ENCODE measurements at places on chromosomes 13 and 19.
A peak's percentile ranks its signal among the peaks of the same experiment; 100 is the strongest.

GRCh38 chr19:35484252-35485036, 5.8 kb downstream of the KRTDAP start:
- DNase-seq: no peak

DNA sequence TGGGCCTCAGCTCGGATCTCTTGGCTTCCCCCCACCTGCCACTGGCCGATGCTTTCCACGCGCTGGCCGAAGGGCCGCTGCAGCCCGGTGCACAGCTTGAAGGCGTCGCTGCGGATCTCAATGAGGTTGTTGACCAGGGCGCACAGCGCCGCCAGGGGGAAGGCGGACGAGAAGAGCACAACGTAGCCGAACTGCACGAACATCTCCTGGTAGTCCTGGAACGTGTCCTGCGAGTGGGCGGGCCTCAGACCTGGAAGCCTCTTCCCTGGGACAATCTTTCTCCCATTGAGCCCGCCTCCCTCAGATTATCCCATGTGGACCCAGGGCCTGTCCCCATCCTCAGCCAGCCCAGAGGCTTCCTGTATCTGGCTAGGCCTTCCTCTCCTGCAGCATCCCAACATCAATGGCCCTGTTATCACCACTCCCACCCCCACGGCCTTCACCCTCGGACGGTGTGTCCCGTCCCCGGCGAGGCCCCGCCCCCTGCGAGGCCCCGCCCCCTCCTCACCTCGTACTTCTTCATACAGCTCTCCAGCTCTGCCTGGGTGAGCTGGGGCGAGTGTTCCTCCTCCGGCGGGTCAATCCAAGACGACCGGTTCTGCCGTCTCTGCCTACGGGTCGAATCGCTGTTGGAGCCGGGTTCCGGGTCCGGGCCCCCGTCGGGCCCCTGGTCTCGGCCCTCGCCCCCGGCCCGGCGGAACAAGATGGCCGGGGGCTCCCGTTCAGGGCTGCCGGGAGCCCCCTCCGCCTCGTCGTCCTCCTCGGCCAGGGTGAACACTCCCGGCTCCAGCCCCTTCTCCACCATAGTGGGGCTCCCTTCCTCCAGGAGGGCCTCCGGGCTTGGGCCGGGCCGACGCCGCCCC, 6.8 kb downstream of the ANO8 start:
- peak; percentile 64 for DNase-seq

- no peak for DNase-seq
Measured at GRCh38 chr13:67003743-67004142, 226.4 kb downstream of the PCDH9 start.

GRCh38 chr13:80477661-80478443, 136.9 kb upstream of the SPRY2 start:
- DNase-seq: no peak

- no peak for DNase-seq
Measured at GRCh38 chr13:98824376-98825160, 72.1 kb upstream of the SLC15A1 start.

GRCh38 chr19:41530761-41531301, 45.1 kb upstream of the CEACAM21 start:
- peak; percentile 49 for DNase-seq

DNA sequence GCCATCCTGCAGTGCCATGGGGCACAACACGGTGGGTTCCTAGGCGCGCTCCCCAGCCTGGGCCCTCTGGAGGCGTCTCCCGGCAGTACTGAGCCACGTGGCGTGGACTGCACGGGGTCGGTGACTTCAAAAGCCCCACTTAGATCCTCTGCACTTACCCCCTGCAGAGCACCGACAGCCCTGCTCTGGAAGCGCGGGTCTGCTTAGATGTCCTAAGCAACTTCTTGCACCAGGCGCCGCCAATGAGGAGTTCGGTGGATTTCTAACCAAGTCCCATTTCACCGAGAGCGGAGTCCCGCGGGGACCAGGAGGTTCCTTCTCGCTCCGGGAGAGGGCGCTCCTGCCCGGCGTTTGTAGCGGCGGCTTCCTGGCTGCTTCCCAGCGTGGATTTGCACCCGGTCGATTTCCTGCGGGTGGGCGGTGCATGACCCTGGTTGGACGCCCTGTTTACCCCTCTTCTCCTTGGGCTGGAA, 25.2 kb upstream of the ZNF845 start:
- DNase-seq: peak; percentile 8

- peak; percentile 91 for DNase-seq
Measured at GRCh38 chr19:48398375-48399235, 5.1 kb downstream of the GRIN2D start.

GRCh38 chr13:90447734-90448101, 899.8 kb upstream of the MIR17HG start:
- DNase-seq: no peak

- DNase-seq: peak; percentile 76
Measured at GRCh38 chr19:18418483-18419194, 559 bp upstream of the SSBP4 start.

DNA sequence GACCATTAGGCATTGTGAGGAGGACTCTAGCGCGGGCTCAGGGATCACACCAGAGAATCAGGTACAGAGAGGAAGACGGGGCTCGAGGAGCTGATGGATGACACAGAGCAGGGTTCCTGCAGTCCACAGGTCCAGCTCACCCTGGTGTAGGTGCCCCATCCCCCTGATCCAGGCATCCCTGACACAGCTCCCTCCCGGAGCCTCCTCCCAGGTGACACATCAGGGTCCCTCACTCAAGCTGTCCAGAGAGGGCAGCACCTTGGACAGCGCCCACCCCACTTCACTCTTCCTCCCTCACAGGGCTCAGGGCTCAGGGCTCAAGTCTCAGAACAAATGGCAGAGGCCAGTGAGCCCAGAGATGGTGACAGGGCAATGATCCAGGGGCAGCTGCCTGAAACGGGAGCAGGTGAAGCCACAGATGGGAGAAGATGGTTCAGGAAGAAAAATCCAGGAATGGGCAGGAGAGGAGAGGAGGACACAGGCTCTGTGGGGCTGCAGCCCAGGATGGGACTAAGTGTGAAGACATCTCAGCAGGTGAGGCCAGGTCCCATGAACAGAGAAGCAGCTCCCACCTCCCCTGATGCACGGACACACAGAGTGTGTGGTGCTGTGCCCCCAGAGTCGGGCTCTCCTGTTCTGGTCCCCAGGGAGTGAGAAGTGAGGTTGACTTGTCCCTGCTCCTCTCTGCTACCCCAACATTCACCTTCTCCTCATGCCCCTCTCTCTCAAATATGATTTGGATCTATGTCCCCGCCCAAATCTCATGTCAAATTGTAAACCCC, 2.8 kb upstream of the CEACAM5 start:
- DNase-seq: peak; percentile 64

GRCh38 chr19:49558591-49558990, 21.8 kb downstream of the NOSIP start:
- no peak for DNase-seq

- DNase-seq: no peak
Measured at GRCh38 chr13:67258482-67258881, 28.3 kb upstream of the PCDH9 start.

DNA sequence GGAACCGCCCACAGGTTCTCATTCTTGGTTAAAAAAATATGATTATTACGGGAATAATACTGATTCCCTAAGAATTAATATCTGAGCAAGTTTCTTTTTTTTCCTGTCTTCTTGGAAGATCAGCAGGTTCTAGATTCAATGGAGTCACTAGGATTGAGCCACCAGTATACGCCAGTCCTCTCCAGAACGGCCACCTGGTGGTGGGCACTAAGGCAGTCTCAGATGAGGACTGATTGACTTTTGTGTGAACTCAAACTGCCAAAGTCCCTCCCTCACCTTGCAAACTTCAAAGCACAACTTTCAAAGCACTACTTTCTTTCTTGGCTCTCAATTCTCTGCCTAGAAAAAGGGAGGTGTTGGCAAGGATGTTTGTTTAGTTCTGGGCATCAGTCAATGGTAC, 33.3 kb upstream of the ALOX5AP start:
- no peak for DNase-seq

GRCh38 chr19:46904114-46905060, 43.6 kb downstream of the ARHGAP35 start:
- no peak for DNase-seq

GRCh38 chr13:32940601-32941000, 75.6 kb upstream of the KL start:
- DNase-seq: peak; percentile 47

- DNase-seq: no peak
Measured at GRCh38 chr19:55468054-55468393, 3.5 kb upstream of the C19orf85 start.

GRCh38 chr19:39144290-39145071, 18.9 kb downstream of the PAK4 start:
- no peak for DNase-seq

DNA sequence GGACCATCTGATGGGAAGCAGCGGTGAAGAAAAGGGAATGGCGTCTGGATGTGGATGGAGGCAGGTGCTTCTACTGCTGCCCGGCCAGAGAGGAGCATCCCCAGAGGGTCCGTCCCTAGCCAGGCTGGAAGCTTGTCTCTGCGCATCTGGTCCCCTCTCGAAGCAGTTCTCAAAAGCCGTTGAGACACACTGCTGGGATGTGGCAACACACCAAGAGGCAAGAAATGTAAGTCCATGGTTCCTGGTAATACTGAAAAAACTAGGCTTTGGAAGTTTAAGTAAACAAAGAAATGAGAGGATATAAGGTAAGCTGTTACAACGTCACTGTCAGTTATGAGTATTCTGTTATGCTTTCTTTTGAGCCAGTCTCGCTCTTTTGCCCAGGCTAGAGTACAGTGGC, 15.1 kb upstream of the FFAR2 start:
- no peak for DNase-seq

DNA sequence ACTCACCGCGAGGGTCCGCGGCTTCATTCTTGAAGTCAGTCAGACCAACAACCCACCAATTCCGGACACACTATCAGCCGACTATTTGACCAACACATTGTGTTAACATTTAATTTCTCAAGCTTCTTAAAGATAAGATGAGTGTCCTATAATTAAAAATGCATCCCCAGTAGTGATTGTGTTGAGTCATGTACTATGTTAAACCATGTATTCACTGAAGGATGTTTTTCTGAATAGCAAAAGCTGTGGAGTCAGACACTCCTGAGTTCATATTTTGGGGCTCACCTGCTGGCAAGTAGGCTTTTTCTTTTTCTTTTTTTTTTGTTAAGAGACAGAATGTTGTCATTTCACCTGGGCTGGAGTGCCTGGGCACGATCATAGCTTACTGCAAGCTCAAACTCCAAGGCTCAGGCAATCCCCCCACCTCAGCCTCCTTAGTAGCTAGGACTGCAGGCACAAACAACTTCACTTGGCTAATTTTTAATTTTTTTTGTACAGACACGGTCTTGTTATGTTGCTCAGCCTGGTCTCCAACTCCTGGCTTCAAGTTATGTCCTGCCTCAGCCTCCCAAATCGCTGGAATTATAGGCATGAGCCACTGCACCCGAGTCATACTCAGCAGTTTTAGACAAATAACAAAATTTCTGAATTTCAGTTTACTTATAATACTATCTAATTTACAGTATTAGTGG, 606.9 kb downstream of the PCDH9 start:
- no peak for DNase-seq

DNA sequence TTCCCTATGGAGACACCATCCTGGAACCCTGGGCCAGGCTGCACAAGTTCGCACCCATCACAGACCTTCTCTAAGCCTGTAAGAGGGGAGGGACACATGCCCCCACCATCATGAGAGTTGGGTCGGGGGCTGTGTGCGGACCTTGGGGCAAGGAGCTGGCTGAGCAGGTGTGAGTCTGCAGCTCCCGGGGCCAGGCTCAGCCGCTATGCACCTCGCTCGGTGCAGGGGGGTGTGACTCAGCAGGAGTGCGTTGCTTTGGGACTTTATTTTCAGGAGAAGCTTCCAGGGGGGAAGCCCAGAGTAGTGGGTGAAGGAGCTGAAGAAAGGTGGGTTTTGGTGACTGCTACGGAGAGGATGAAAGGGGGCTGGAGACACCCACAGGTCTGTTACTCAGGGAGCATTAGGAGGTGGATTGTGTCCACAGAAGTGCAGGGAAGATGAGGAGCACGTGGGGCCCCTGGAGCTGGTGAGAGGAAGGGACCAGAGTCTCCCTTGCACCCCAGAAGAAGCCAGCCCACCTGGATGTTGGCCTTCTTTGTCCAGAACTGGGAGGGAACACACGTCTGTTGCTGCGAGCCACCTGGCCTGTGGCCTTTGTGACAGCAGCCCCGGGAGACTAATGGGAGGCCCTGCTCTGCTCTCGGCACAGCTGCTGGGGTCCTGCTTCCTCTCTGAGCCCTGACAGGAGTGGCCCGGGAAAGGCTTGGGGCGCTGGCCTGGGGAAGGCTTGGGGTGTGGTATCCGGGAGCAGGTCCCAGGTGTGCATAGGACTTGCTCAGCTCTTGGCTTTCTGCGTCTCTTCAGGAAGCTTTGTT, 162.6 kb downstream of the TEX29 start:
- DNase-seq: no peak

- DNase-seq: no peak
Measured at GRCh38 chr19:30999726-31000125, 349.5 kb downstream of the TSHZ3 start.

DNA sequence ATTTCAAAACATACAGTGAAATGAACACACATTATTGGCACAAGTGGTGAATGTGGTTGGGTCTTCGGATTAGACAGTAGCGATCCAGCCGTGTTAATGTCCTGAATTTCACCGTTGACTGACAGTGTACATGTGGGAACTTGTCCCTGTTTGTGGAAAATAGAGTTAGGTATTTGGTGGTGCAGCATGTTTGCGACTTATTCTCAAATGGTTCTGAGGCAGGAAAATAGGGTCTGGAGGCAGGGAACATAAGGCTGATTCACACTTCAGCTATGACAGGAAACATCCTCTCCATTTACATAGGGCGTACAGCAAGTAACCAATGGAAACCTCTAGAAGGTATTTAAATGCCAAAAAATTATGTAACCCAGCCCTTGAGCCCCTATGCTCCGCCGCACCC, 4.2 kb downstream of the LGALS7B start:
- no peak for DNase-seq

GRCh38 chr19:33396701-33397535, 23.4 kb downstream of the CEBPG start:
- no peak for DNase-seq

- peak; percentile 42 for DNase-seq
Measured at GRCh38 chr19:4313847-4314490, 9.6 kb downstream of the FSD1 start.

- DNase-seq: no peak
Measured at GRCh38 chr13:40495621-40496001, 170.8 kb downstream of the FOXO1 start.

DNA sequence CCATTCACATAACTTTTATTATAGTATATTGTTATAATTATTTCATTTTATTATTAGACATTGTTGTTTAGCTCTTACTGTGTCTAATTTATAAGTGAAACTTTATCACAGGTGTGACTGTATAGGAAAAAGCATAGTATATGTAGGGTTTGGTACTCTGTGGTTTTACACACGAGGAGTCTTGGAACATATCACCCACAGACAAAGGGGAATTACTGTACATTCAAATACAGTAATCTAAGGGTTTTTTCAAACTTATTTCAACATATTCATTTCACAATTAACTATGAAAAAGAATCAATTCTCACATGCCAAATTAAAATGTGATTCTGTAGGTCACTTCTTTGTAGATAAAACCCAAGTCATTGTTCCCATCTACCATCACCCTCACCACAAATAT, 46.0 kb downstream of the RBM26 start:
- no peak for DNase-seq

GRCh38 chr19:34493038-34493648, 11.6 kb downstream of the WTIP start:
- no peak for DNase-seq

GRCh38 chr13:96744367-96745331, 249.6 kb downstream of the OXGR1 start:
- DNase-seq: no peak
